ENCODE measurements at places on chromosomes 5 and 9.
A peak's percentile ranks its signal among the peaks of the same experiment; 100 is the strongest.

DNA sequence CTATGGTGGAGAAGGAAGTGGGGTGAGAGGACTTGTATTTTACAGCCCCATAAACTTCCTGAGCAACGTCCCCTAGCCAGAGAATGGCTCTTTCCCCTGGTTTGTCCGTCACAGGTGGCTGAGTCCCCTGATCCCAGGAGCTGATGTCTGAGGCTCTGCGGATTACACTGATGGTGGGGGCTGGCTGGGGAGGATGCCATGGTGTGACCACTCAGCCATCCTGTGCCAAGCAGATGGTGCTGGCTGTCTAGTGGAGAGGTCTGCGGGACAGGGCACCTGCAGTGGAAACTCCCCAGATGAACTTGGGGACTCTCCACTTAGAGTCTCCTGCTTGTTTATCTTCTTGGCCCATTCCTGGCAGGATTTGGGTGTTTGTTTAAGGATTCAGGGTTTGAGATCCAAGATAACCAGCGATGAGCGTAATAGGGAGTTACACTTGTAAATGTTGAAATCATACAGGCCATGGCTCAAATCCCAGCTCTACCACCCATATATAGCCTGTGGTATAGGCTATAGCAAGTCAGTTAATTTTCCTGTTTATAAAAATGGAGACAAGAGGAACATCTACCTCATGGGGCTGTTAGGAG lies 4.7 kb upstream of the PTGS1 start:
- no peak for DNase-seq

- DNase-seq: no peak
These were observed 253.8 kb downstream of the CDK5RAP2 start for GRCh38 chr9:120326049-120326693.

GRCh38 chr9:132235894-132236661 lies 74.2 kb downstream of the NTNG2 start:
- DNase-seq: peak; percentile 87

GRCh38 chr5:33588654-33589372 lies 148.0 kb downstream of the TARS1 start:
- peak; percentile 30 for DNase-seq

DNA sequence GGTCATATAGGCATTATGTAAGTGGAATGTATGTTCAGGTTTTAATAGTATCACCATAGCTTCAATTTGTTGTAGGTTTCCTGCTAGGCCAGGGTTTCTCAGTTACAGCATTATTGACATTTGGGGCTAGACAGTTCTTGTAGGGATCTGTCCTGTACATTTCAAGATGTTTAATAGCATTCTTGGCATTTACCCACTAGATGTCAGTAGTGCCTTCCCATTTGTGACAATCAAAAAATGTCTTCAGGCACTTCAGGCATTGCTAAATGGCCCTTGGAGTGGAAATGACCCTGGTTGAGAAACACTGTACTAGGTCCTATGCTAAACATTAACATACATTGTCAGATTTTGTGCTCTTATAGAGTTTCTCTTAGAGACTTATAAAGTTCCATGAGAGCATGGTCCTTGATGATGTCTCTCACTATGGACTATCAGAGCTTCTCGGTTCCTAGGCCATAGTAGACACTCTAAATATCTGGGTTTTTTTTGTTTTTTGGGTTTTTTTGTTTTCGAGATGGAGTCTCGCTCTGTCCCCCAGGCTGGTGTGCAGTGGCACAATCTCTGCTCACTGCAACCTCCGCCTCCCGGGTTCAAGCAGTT lies 1.4 kb downstream of the KIF20A start:
- peak; percentile 76 for DNase-seq

GRCh38 chr9:103867886-103868285 lies 226.2 kb upstream of the SMC2 start:
- no peak for DNase-seq

All from suppressor macrophage treated with lipopolysaccharide for 4 hours (primary cell).